ENCODE measurements at places on chromosomes 6 and 20.

DNA sequence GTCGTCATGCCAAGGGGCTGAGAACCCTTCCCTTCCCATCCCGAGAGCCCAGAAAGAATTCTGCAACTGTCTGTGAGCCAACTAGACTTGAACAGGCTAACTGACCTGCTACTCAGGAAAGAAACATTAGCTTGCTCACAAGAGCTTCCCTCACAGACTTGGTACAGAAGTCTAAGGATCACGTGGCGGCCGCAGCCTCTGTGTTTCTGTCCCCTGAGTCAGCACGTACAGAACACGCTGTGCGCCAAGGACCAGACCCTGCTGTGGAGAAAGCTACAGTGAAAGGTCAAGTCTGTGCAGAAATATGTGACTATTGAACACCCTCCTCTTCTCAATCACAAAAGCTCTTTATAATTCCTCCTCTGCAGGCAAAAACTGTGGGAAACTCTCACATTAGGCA lies 151.3 kb upstream of the QKI start:
- no peak for DNase-seq

GRCh38 chr6:13715444-13715883 lies 3.8 kb upstream of the RANBP9 start:
- no peak for DNase-seq

GRCh38 chr6:11432713-11433450 lies 104.7 kb upstream of the TMEM170B start:
- DNase-seq: no peak

DNA sequence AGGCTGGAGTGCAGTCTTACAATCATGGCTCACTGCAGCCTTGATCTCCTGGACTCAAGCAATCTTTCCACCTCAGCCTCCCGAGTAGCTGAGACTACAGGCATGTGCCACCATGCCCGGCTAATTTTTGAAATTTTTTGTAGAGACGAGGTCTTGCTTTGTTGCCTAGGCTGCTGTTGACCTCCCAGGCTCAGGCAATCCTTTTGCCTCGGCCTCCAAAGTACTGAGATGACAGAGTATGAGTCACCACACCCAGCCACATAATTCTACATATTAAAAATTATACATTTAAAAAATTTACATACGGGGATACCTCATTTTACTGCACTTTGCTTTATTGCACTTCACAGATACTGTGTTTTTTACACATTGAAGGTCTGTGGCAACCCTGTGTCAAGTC lies 115.1 kb downstream of the MAN1A1 start:
- no peak for DNase-seq

DNA sequence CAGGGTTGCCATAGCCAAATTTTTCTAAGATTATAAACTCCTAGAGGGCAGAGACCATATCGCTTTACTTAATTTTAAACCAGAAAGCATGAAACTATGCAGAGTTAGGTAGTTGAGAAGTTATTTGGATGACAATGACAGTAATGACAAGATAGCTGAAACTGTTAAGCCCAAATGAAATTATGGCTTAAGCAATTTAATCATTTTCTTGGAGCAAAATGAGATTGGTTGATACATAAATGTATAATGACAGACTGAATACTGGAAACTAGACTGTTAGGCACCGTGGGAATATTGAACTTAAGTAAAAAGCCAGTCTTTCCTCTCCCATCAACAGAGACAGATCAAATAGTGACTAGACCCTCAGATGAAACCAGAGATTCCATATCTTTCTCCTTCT lies 670.3 kb upstream of the NRSN1 start:
- DNase-seq: no peak
